ENCODE measurements at places on chromosomes 5 and 9.

GRCh38 chr5:135942202-135942771 is 12.5 kb downstream of the LECT2 start:
- DNase-seq = no peak

- DNase-seq = no peak
Measured at GRCh38 chr9:1083325-1083913, 33.3 kb downstream of the DMRT2 start.

DNA sequence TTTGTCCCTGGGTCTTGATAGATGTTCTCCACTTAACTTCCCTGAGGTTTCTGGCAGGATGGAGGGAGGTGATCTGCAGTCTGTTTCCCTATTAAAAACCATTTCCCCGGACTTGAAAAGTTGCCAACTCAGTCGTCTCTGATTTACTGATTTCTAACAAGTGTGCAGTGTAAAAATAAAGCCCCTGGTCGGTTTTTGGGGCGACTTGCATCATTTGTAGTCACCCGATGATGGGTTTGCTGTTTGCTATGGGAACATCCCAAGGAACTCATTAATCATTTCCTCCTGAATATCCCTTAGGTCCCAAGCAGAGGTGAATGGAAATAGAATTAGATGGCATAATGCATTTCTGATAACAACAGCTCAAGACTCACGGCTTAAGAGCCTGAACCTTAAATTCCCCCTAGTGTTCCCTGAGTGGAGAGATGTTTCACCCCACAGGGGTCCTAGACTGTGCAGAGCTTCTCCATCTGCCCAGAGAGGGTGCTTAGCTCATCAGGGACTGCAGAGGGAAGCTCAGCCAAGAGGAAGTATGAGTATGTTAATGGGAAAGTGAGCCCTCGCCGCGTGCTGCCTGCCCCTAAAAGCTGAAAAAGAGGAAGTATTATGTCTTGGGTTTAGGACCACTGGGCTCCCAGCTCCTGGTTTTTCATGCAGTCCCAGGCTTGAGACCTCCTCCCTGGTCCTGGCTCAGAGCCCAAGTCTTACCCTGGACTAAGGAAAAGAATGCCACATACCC is 115.1 kb upstream of the DAP start:
- DNase-seq = no peak

- no peak for DNase-seq
Measured at GRCh38 chr9:98941946-98942523, 1.7 kb upstream of the COL15A1 start.

DNA sequence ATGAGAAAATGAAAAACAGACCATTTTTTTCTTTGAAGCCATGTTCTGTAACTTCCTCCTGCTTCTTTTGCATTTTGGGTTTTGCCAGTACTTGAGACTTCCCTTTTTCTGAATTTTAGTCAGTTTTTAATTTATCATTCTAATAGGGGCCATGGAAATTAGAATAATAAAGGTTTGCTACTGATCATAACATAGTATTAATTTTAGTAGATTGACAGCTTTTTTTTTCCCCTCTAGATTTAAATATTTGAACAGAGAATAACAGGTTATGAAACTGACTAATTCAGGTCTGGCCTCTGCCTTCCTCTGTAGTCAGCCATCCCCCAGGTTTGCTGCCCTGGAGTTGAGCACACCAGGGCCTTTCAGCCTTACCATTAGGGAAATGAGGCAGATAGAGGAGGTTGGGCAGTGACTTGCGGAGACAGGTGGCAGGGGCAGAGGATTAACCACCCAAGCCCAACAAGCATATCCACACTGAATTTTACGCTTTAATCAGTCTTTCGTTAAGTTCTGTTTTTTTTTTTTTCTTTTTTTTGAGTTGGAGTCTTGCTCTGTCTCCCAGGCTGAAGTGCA is 80.1 kb upstream of the TNFAIP8 start:
- no peak for DNase-seq

- DNase-seq = no peak
Measured at GRCh38 chr5:168596927-168597326, 17.8 kb upstream of the PANK3 start.

GRCh38 chr5:62937661-62938558 is 359.3 kb downstream of the LRRC70 start:
- DNase-seq = no peak

DNA sequence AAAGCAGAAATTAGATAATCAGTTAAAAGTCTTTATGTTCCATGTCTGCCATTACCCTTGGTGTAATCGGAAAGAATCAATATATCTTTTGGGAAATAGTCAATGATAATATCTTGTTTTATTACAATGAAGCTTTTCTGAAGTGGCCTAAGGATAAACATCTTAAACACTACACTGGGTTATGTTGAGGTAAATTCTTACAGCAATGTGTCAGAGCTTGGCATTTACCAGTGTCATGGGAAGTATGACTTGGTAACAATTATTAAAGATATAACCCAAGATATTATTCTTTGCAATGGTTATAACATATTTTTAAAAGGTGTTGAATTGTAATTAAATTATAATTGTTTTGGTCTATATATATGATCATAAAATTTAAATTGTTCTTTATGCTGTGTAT is 84.7 kb downstream of the CFAP95 start:
- no peak for DNase-seq

GRCh38 chr5:66171349-66172344 is 27.5 kb downstream of the SREK1 start:
- no peak for DNase-seq

DNA sequence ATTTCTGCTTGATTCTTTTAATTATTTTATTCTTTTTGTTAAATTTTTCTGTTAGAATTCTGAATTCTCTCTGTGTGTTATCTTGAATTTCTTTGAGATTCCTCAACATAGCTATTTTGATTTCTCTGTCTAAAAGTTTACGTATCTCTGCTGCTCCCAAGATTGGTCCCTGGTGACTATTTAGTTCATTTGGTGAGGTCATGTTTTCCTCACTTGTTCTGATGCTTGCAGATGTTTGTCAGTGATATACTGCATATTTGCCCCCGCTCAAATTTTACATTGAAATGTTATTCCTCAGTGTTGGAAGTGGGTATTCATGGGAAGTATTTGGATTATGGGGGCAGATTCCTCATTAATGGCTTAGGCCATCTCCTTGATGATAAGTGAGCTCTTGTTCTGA is 105.3 kb downstream of the PRDM9 start:
- DNase-seq = no peak

DNA sequence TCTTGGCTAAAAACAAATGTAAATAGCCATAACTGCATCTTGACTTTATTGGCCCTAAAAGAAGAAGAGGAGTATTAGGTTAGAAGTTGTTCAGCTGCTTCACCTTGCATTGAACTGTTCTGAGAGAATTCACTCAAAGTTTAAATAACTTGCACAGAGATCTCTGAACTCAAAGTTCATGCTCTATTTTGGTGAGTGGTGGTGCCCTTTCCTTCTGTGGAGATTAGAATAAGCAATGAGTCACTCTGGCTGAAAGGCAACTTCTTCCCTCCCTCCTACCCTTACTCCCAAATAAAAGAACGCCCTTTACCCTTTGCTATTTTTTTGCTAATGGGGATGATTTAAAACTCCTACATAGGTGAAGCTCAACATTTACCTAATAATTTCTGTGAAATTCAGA is 48.9 kb downstream of the ERMP1 start:
- no peak for DNase-seq

DNA sequence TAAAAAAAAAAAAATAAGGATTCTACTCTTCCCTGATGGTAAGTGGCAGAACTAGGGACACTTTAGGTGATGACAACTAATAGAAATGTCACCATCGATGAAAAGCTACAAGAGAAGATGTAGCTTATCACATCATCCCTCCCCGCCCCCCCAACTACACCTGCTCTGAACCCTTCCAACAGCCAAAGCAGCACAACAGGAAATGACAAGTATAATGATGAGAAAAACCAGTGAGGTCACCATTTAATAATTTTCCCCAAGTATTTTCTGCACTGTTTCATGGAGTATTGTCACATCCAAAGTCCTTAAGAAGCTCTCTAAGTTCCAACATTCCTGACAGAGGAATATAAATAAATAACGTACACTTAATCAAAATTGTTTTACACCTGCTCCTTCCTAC is 221.4 kb downstream of the EFNA5 start:
- DNase-seq = no peak

DNA sequence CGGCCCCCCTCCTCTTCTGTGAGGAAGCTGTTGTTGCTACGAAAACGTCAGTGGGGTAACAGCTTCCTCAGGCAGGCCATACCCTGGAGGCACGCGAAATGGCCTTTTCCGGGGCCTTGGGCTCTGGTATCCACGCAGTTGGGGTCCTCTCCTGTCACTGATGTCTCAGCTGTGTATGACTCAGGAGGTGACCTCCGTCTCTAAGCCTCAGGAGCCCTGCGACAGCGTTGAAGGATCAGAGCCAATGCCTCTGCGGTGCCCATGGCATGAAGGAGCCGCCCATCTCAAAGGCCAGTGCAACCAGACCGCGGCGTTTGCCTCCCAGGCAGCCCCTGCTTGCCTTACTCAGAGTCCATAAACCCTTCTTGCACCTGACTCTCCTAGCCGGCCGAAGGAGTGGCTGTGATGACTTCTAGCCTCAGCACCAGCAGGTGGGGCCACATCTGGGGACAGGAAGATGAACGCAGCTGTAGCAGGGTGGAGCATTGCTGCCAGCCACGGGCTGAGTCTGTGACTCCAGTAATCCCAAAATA is 1.0 kb upstream of the MXD3 start:
- DNase-seq = no peak

- DNase-seq = no peak
Measured at GRCh38 chr9:93464876-93465275, 11.5 kb upstream of the FAM120AOS start.

DNA sequence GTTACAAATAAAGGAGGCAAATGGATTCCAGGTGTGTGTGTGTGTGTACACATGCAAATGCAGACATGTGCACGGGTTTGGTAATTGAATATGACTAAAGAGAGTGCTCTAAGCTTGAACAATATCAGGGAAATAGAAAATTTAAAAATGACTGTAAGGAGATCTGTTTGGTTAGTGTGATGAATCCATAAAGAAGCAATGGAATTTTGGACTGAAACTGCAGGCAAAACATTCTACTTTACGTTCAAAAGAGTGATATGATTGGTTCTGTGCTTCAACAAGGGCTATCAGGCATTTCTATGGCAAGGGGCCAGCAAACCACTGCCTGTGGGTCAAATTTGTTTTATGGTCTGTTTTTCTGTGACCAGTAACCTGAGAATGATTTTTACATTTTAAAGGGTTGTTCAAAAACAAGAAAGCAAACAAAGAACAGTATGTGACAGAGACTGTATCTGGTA is 332.8 kb upstream of the KLF9 start:
- no peak for DNase-seq

- DNase-seq = peak; percentile 11
Measured at GRCh38 chr5:135462304-135462703, 10.2 kb upstream of the TIFAB start.

DNA sequence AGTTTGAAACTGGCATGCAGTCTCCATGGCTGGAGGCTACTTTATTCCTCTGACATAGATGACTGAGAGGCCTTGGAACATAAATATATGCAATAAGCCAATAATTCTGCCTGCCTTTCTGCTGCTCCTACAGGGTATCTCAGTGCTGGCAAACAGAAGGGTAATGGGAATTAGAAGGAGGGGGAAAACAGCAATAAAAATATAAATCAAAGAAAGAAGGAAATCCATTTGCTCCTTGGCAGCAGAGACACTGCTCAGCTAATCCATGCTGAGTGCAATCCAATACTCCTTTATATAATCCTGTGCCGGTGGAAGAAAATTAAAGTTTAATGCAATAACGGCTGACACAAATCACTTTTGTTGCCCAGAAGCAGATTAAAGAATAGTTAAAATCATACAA is 478.9 kb downstream of the SPATA31D1 start:
- no peak for DNase-seq

- DNase-seq = no peak
Measured at GRCh38 chr5:56302027-56302426, 68.9 kb upstream of the ANKRD55 start.

- no peak for DNase-seq
Measured at GRCh38 chr5:80284720-80285119, 28.9 kb upstream of the SERINC5 start.

DNA sequence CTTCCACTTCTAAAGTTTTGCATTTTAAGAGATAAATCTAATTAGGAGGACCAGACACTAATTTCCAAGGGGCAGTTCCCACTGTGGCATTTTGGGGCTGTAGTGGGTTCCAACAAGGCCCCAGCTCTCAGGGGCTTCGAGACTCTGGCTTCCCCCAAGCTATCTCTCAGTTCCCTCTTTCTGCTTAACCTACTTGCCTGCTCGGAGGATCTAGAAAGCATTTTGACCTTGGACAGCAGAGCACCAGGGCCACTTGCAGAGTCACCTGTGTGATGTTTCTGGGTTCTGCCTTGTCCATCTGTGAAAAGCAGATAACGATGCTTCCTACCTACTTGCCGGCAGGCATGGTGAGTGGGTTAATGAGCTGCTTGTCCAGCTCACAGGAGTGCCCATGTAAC is 175.4 kb downstream of the MED10 start:
- DNase-seq = no peak

DNA sequence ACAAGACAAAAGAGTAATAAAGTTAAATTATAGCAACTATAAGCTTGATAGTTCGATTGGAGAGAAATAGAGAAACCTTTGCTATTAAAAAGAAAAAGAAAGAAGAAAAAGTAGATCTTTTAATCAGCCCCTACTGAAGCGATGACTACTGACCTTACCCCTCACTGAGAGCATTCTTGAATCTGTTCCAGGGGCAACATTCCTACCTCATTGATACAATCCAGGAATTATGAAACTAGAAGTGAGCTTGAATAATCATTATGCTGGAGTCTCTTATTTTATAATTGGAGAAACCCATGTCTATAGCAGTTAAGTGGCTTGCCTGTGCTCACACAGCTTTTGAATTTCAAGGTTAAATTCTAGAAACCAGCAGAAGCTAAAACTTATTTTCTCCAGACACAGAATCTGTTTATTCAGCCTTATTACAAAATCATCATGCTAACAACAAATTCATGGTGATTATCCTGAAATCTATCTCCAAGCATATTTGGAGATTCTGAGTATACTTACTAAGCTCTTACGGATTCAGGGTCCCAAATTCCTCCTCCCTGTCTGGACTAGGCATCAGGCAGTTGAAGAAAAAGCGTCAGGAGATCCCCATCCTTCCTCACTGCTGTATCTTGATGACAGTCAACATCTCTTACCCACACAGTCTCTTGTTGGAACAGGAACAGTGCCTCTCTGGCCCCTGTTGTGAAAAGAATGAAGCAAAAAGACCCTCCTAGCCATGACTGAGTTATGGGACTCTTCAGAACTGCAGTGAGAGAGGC is 547.6 kb upstream of the WWC1 start:
- DNase-seq = no peak

- no peak for DNase-seq
Measured at GRCh38 chr5:92337772-92338234, 954.7 kb upstream of the ARRDC3 start.
